ENCODE measurements at places on chromosomes 11 and 22. TPM values are rescaled to one million over a fixed set of nuclear protein-coding genes. Genes with fewer than 3 reads are reported as not detected.
A peak's percentile ranks its signal among the peaks of the same experiment; 100 is the strongest.

The SF3A1 gene
- 157 TPM for total RNA-seq

The C1QTNF6 gene
- total RNA-seq: 3.3 TPM

GRCh38 chr11:123430721-123431497, 840 bp downstream of the GRAMD1B start:
- DNase-seq: peak; percentile 49
- H3K36me3 ChIP-seq: no peaks in the 10 kb centered on the region
- peaks cover 4% of the 10 kb centered on the region for H3K4me1 ChIP-seq
- no peak overlapping the region for H3K27ac ChIP-seq

DNA sequence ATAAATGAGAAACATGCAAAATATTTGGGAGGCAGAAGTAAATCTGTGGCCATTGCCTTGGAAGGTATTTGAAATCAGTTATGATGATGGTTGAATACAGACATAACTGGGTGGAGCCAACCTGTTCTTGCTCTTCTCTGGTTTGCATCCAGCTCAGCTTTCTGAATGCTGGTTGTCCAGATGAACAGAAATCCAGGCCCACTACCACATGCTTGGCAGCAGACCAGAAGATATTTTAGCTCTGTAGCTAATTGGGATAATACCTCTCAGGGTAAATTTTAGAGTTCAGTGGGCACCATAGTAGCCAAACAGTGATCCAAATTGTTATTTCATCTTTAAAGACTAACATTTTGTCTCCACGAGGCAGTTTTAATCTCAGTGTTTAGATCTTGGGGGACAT, 308.3 kb downstream of the RAB38 start:
- H3K4me1 ChIP-seq: no peaks in the 10 kb centered on the region
- H3K36me3 ChIP-seq: no peaks in the 10 kb centered on the region
- no peak for DNase-seq
- no peak overlapping the region for H3K27ac ChIP-seq
- H3K27me3 ChIP-seq: no peaks in the 10 kb centered on the region
- H3K4me3 ChIP-seq: no peak overlapping the region

DNA sequence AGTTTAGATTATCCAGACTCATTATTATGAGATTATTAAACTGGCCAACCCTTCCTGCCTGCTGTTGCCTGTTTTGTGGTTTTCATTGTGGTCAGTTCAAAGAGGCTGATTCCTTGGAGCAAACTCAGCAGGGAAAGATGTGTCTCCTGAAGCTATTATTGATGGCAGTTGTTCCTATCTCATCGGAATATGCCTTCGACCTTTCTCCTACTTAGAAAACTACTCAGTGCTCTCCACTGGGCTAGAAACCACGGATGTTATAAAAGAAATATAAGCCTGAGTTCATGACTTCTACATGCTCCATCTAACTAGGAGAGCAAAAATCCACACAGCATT, 80.2 kb upstream of the NAV2 start:
- DNase-seq: no peak
- no peaks in the 10 kb centered on the region for H3K4me1 ChIP-seq
- H3K36me3 ChIP-seq: no peaks in the 10 kb centered on the region
- no peak overlapping the region for H3K4me3 ChIP-seq
- H3K27me3 ChIP-seq: peaks cover 11% of the 10 kb centered on the region

DNA sequence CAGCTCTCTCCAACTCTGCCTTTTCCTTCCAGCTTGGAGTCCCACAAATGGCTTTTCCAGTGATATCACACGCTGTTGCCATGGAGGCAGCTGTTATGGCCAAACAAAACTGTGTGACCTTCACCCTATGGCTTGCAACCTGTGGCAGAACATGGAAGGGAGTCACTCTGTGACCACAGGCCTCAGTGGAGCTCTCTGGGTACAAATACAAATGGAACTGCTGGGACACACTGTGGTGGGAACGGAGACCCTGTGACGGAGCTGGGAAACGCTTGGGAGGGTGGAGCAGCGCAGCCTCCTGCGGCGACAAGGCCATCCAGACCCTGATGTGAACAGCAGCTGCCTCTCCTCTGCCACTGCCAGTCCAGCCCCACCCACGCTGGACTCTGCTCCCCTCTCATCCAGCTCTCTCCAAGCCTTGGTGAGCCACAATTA, 162.5 kb downstream of the ETS1 start:
- no peaks in the 10 kb centered on the region for H3K27me3 ChIP-seq
- peaks cover 1% of the 10 kb centered on the region for H3K4me1 ChIP-seq
- no peak for DNase-seq
- no peak overlapping the region for H3K27ac ChIP-seq

GRCh38 chr11:20669820-20670684, 666 bp downstream of the NELL1 start:
- H3K4me1 ChIP-seq: peaks cover 12% of the 10 kb centered on the region
- peak overlapping the region; percentile 89 for H3K4me3 ChIP-seq
- no peaks in the 10 kb centered on the region for H3K36me3 ChIP-seq
- peaks cover 30% of the 10 kb centered on the region for H3K27me3 ChIP-seq

DNA sequence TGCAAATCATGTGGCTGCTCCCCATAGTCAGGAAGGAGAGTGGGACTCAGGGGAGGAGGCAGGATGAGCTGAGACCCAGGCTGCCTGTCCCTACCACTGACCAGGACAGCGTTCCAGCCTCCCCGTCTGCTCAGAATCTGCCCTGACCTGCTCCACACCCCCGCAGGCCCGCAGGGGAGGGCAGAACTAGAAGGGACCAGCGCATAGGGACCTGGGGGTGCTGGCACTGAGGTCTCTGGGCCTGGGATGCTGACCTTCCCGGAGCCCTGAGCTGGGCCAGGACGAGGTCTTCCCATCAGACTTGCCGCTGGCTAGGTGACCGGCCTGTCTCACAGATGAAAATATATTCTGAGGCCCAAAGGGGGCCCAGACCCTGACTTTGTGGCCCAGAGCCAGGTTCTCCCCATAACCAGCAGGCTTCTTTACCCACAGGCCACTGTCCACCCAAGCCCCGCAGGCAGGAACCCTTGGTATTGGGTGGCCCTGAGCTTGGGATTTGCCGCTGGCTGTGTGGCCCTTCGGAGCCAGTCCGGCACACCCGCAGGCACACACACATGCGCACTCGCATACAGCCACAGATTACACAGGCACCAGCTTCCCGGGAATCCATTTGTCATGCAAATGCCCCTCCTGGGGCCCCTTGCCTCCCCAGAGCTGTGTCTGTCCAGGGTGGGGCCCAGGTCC, 13.8 kb upstream of the PIM3 start:
- no peak overlapping the region for H3K27ac ChIP-seq
- H3K4me3 ChIP-seq: no peak overlapping the region
- no peaks in the 10 kb centered on the region for H3K36me3 ChIP-seq
- no peaks in the 10 kb centered on the region for H3K4me1 ChIP-seq

GRCh38 chr22:27731621-27732020, 69.9 kb downstream of the MN1 start:
- no peak overlapping the region for H3K27ac ChIP-seq
- no peak overlapping the region for H3K4me3 ChIP-seq
- DNase-seq: no peak
- peaks cover 4% of the 10 kb centered on the region for H3K4me1 ChIP-seq

- no peaks in the 10 kb centered on the region for H3K4me1 ChIP-seq
- no peaks in the 10 kb centered on the region for H3K36me3 ChIP-seq
- no peak for DNase-seq
These were observed 33.0 kb downstream of the SLC17A6 start for GRCh38 chr11:22371160-22371559.

- H3K36me3 ChIP-seq: no peaks in the 10 kb centered on the region
- H3K4me1 ChIP-seq: peaks cover 2% of the 10 kb centered on the region
- no peak for DNase-seq
- H3K27me3 ChIP-seq: peaks cover 7% of the 10 kb centered on the region
- peak overlapping the region; percentile 82 for H3K4me3 ChIP-seq
- H3K27ac ChIP-seq: peak overlapping the region; percentile 56
These were observed 697 bp downstream of the LGALS1 start for GRCh38 chr22:37675930-37676735.
